Central memory CD8-positive, alpha-beta T cell (primary cell): ENCODE measurements at places on chromosomes 2 and 18.

- no peak for DNase-seq
Measured at GRCh38 chr2:84319581-84319980, 139.5 kb downstream of the SUCLG1 start.

- DNase-seq, result no peak
Measured at GRCh38 chr2:207403950-207404349, 125.8 kb upstream of the CREB1 start.

DNA sequence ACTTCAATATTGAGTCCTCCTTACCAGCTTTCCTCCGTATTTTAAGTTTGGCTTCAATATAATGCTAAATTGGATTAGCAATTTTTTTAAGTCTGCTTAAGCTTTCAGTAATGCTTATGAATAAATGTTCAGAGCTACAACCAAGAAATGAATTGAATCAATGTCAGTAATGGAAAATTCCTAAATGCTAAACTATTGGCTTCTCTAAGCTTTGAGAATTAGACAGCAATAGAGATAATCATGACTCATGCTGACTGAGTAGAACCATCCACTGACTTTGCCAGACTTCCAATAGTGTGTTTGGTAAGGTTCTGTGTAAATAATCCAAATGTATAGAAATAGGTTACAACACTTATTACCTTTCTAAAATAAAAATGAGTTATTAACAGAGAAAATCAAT lies 8.9 kb upstream of the PDE1A start:
- no peak for DNase-seq

GRCh38 chr18:3649633-3650426 lies 199.9 kb downstream of the TGIF1 start:
- DNase-seq, result no peak
